ENCODE measurements at places on chromosomes 5 and 9.

DNA sequence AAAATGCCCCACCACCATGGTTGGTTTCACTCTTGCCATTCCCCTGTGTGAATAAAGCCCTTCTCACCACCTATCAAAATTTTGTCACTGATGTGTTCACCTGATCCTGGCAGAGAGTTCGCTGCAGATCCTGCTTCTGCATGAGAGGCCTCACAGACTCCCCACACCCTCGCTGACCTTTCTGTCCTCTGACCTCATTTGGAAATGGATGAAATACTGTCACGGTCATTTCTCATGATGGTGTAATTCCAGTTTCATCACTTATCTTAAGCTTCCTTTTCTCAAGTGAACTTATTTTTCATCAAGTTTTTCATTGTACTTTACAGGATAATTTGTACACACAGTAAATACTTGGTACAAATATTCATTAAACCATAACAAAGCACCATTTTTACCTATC lies 131.3 kb downstream of the FRMD3 start:
- DNase-seq: no peak

GRCh38 chr5:169161022-169161680 lies 139.8 kb downstream of the SLIT3 start:
- no peak for DNase-seq

- no peak for DNase-seq
Observed at GRCh38 chr5:158935215-158935614, 164.5 kb downstream of the EBF1 start.

DNA sequence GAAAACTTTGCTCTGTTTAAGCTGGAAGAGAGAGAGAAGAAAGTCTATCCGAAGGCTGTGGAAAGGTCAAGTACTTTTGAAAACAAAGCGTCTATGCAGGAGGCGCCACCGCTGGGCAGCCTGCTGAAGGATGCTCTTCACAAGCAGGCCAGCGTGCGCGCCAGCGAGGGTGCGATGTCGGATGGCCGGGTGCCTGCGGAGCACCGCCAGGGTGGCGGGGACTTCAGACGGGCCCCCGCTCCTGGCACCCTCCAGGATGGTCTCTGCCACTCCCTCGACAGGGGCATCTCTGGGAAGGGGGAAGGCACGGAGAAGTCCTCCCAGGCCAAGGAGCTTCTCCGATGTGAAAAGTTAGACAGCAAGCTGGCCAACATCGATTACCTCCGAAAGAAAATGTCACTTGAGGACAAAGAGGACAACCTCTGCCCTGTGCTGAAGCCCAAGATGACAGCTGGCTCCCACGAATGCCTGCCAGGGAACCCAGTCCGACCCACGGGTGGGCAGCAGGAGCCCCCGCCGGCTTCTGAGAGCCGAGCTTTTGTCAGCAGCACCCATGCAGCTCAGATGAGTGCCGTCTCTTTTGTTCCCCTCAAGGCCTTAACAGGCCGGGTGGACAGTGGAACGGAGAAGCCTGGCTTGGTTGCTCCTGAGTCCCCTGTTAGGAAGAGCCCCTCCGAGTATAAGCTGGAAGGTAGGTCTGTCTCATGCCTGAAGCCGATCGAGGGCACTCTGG lies 32.6 kb downstream of the CD180 start:
- no peak for DNase-seq

GRCh38 chr9:116189683-116190082 lies 36.1 kb downstream of the PAPPA start:
- DNase-seq: no peak

GRCh38 chr5:14928661-14929060 lies 57.1 kb upstream of the ANKH start:
- no peak for DNase-seq

DNA sequence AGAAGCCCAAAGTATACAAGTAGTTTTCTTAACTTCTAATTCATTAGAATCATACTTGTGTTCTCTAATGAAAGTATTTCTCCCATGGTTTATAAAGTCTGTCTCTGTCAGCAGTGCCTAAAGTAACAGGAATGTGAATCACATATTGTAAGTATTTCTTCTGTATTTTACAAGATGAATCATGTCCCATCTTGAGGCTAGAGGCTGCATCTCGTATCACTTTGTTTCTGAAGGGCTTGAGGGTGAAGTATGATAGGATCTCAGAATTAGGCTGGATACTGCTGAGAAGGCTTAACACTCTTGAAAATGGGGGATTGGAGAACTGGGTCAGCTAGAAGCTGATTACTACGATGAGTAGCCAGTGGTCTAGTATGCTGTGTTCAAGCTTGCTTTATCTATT lies 242.2 kb upstream of the ACTBL2 start:
- DNase-seq: no peak

DNA sequence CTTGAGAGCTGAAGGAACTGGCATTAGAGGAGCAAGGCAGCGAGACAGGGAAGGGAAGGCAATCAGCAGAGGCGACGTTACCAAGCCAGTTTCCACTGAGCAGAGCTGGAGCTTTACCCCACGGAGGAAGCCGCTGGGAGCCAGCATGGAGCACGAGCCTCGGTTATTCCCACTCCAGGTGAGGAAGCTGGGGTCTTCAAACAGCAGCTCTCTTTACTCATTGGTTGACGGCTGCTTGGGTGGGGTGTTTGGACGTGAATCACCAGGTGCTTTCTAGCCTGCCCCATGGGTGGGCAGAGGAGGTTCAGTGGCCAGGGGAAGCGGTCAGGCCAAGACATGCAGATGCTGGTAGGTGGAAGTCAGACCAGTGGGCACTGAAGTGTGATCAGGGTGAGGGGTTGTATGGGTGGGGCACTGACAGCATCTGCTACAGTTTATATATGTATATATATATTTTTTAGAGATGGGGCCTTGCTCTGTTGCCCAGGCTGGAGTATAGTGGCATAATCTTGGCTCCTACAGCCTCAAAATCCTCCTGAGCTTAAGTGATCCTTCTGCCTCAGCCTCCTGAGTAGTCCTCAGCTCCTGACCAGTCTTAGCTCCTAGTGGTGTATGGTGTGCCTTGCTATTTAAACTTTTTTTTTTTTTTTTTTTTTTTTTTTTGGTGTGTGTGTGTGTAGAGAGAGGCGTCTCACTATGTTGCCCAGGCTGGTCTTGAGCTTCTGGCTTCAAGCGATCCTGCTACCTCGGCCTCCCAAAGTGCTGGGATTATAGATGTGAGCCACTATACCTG lies 12.4 kb downstream of the SNX30 start:
- DNase-seq: no peak

DNA sequence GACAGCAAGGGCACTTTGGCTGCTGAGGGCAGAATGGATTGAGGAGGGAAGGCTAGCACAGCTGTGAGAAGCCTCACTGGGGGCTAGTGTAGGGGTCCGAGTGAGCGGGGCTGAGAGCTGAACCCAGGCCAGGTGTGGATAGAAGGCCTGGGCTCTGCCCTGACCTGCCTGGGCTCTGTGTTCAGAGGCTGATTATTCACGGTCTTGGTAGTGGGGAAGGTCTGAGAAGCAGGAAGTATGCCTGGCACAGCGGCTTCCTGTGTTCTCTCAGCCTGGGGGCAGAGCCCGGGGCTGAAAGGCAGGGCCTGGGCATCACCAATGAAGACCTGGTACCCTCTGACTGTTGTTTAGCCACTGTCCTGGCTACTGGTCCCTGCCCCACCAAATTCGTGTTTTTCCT lies 136.4 kb upstream of the TBC1D2 start:
- DNase-seq: no peak

GRCh38 chr5:125408448-125409233 lies 662.2 kb upstream of the ZNF608 start:
- no peak for DNase-seq

- DNase-seq: peak; percentile 97
Observed at GRCh38 chr5:177425801-177426565, 493 bp upstream of the GRK6 start.

GRCh38 chr5:58156973-58157701 lies 302.7 kb downstream of the PLK2 start:
- no peak for DNase-seq

DNA sequence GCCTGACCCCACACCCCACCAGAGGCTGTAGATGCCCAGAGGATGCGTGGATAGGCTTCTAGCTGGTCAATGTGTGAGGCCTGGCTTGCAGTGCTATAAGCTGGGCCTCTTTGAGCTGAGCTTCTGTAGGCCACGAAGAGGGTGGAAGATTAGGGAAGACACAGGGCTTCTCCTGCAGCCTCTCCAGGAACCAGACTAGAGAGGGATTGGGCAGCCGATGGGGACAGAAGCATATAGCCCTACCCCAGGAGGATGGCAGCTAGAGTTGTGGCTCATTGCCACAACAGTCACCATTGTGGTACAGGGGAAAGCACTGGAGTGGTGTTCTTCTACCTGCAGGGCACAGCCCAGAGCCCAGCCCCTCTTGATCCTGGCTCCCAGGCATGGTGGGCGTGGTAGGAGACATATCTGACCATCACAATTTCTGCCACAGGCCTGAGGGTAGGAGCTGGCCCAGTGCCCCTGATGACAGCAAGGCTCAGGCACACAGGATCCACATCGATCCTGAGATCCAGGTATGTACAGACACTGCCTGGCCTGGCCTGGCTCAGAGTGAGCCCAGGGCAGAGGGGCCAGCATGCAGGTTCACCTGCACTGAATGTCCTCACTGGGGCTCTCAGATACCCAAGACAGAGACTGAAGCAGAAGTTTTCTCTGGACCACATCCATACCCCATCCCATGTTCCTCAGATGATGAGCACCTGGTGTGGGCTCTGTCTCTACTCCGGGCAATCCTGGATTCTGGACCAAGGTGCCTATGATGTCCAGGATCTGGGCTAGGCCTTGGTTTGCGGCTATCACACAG lies 8.7 kb downstream of the PDLIM4 start:
- DNase-seq: no peak

DNA sequence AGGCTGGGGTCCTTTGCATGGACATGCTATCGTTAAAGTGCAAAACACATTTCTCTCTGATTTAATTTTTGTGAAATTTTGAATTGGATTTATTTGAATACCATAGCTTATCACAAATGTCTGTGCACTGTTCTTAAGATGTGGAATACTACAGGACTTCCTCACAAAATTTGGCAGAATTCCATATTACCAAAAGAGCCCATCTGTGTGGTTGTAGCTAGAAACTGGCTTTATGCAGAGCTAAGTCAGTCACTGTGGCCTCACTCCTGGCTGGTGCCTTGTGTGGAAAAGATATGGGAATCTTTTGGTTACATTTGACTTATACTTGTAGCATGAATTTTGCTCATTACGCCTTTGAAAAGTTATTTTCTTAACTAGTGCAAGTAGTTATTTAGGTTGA lies 35.5 kb downstream of the ACO1 start:
- DNase-seq: no peak

- DNase-seq: no peak
Observed at GRCh38 chr5:21834863-21835262, 1018.3 kb downstream of the CDH12 start.

DNA sequence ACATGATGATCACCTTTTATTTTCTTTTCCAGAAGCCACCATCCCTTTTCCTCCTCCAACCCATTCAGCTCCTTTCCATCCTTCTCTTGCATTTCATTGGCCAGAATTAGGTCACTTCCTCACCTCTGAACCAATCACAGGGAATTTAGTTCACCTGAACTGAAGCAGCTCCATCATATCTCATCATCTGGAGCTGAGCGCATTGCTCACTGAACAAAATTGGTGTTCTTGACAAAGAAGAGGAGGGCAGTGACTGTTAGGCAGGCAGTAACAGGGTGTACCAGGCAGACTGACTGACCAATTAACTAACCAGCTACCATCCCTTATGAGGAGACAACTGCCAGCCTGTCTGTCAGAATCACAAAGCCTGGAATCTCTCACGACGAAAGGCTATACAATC lies 1.8 kb upstream of the ZNF354A start:
- DNase-seq: no peak

DNA sequence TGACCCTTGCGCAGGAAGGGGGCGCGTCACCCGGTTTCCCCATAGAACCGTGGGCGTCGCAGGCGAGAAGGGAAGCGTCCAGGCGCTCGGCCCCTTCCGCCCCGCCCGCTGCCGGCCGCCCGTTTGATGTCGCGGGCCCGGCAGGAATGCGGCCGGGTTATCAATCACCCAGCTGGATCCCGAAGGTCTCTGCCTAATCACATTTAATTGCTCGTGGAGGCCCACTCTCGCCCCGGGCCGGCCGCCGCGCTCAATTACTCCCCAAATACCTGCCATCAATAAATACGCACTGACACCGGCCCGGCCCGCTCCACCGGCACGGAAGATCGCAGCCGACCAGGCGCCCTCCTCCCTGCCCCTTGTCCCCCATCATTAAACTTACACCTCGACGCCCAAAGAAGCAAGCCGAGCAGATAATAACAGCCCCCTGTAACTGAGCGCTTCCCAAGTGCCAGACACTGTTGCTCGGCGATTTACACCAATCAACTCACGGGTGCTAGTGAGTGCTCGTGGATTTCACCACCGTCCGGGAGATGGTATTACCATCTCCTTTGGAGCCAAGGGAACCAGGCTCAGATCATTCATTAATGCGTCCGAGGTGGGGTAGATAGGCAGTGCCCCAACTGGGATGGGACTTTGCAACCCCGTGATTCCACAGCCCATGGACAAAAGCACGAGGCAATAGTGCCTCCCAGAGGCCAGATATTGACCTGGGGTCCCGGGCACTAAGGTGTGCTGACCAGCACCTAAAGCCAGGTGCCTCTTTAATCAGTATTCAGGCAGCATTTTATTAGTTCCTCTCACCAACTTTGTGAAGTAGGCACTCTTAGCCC lies 11.3 kb downstream of the MSX2 start:
- no peak for DNase-seq

DNA sequence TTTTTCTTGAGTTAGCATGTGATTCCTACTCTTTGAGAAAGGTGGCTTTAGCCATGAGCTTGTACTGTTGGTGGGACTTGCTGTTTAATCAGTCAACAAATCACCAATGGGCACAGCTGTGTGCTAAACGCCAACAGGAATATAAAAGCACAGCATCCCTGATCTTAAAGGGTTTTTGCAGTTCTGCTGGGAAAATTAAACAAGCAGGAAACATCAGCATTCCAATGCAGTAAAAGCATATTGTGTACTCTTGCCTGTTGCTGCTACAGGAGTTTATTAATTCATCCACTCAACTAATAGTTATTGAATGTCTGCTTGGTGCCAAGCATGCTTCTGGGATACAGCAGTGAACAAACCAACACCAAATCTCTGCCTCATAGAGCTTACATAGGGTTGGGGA lies 27.4 kb upstream of the F2RL1 start:
- no peak for DNase-seq

- no peak for DNase-seq
Observed at GRCh38 chr9:95088421-95089161, 228.9 kb downstream of the FANCC start.

GRCh38 chr5:158992037-158992740 lies 107.5 kb downstream of the EBF1 start:
- DNase-seq: no peak

All from stimulated activated CD8-positive, alpha-beta memory T cell treated with anti-CD3 and anti-CD28 coated beads, Interleukin-2, amount 100 ng/mL, for 1 hour (primary cell).